ENCODE measurements at places on chromosomes 6 and 20.
A peak's percentile ranks its signal among the peaks of the same experiment; 100 is the strongest.

DNA sequence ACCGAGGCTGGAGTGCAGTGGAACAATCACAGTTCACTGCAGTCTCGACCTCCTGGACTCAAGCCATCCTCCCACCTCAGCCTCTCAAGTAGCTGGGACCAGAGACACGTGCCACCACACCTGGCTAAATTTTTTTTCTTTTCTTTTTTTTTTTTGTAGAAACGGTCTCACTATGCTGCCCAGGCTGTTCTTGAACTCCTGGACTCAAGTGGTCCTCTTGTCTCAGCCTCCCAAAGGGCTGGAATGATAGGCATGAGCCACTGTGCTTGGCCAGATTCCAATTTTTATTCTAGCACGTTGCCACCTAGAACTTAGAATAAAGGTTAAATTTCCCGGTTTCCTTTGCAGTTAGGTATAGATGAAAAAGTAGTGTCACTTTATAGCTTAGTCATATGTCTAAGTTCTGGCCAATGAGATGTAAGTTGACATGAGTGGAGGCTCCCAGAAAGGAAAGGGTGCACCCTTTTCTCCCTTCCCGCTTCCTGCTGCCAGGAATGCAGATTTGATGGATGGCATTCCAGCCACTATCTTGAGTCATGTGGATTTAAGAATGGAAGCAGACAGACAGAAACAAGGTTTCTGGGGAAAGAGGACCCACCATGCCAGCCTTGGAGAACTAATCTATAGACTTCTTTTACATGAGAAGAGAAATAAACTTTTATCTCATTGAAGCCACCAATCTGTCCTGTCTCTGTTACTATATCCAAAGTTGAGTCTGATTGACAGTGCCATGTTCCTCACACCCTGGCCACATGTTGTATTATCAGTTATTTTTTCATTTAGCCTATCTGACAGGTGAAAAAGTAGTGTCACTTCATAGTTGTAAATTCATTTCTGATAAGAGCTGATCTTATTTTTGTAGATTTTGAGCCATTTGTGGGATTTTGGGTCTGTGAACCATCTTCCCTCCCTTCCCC lies 60.6 kb upstream of the NCOA3 start:
- DNase-seq = no peak

- no peak for DNase-seq
Observed at GRCh38 chr20:62002882-62003480, 62.7 kb downstream of the TAF4 start.

DNA sequence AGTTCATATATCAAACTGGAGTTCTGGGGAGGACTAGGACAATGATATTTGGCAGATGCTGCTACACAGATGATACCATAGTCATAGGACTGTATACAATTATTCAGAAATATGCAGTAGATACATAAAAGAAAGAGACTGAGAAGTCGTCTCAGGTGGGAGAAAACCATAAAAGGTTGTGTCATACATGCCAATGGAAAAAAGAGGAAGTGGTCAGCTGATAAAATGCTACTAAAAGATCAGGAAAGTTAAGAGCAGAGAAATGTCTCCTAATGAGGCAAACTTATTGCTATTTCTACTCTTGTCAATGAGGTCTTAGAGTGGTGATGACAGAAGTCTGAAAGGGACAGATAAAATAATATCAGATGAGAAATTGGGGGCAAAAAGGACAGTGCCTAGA lies 407.6 kb downstream of the COL12A1 start:
- DNase-seq = no peak

GRCh38 chr20:47265214-47265613 lies 91.3 kb downstream of the ZMYND8 start:
- no peak for DNase-seq

GRCh38 chr20:63829945-63830835 lies 874 bp downstream of the ZBTB46 start:
- DNase-seq = no peak

DNA sequence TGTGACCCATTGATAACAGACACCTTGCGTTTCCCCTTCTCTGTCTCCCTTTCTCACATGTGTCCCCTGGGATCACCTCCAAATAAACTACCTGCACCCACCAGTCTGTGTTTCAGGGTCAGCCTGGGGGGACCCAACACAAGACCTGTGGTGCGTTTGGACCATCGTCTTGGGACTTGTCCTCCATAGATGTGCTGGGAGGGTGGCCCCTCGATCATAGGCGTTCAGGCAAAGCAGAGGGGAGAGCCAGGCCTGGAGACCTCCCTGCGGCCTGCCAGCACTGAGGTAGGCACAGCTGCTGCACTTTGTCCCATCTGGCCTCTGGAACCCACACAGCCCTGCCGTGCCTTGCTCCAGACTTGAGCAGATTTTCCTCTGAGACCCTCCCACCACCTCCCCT lies 18.1 kb downstream of the CST9 start:
- DNase-seq = no peak

- no peak for DNase-seq
Observed at GRCh38 chr20:63471717-63471980, 806 bp downstream of the KCNQ2 start.

DNA sequence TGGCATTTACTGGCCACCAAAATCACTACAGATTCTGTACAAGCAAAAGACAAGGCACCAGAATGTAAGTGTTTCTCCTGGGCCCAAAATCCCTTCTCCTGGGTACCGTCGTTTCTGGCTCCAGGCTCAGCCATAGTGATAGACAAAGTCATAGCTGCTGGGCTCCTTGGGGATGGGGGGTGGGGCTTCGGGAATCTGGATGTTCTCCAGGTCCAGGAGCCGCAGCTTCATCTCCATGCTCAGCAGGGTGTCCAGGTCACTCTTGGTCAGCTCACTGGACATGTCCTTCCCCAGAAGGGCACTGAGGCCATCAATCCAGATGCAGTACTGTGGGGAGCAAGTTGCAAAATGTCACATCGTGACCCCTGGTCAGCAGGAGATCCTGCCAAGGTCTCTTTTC lies 39.2 kb downstream of the ELMO2 start:
- DNase-seq = no peak

DNA sequence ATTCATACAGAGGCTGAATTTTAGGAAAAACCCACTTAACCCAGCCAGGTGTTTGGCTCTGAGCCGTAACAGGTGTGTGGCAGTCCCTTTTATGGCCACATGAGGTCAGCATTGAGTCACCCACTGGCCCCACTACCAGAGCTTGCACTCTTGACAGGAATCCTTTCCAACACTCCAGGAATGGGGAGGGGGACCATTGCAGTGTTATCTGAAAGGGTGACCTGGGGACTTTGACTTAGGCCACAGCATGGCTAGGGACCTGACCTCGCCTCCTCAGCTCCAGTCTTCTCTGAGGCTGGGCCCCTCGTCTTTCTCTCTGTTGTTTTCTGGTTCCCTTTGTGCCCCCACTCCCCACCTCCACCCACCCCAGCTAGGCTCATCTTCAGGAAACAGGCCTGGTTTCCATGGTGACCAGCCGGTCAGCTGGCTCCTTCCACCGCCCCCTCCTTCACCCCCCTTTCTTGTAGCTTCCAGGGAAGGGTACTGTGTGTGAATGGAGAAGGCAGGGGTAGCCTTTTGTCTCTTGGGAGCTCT lies 2.1 kb upstream of the TMEM151B start:
- DNase-seq = no peak

GRCh38 chr6:136039185-136039584 lies 187.7 kb downstream of the PDE7B start:
- no peak for DNase-seq

GRCh38 chr6:36337814-36338213 lies 1.1 kb upstream of the BNIP5 start:
- DNase-seq = no peak

- DNase-seq = no peak
Observed at GRCh38 chr6:130412556-130413290, 46.9 kb downstream of the TMEM200A start.

- no peak for DNase-seq
Observed at GRCh38 chr6:11021003-11021402, 23.1 kb downstream of the ELOVL2 start.

DNA sequence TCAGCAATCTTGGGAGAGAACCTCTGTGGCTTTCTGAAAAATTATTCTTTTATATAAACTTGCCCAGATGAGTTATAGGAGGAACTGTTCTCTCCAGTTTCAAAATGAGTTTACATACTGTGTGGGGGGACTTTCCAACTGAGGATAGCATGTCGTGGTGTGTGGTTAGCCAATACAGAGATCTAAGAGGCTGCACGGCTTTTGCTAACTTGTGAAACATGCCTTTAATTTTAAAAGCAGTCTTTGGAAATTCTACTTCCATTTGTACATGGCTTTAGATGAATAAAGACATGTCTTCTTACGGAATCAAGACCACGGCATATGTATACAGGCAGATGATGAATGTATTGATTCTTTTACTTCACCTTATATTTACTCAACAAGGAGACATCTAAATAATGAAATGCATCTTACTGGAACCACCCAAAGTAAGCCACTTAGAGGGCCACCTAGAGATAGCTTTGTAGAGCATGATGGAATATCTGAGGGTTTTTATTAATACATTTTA lies 39.8 kb downstream of the HIVEP1 start:
- DNase-seq = peak; percentile 20

DNA sequence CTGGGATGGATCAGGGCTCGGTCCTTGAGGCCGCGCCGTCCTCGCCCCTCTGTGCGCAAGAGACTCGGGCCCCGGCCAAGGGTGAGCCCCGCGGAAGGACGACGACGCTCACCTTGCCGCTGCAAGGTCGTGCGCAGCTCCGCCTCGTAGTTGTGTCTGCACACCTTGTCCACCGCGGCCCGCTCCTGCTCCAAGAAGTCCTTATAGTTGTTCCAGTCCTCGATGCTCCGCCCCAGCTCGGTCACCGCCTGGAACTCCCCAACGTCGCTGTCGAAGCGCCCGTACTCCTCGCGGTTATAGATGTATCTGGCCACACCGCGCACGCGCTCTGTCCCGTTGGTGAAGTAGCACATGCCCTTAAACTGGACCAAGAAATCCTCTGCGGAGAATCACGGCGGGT lies 1.8 kb downstream of the HLA-DQB2 start:
- no peak for DNase-seq

DNA sequence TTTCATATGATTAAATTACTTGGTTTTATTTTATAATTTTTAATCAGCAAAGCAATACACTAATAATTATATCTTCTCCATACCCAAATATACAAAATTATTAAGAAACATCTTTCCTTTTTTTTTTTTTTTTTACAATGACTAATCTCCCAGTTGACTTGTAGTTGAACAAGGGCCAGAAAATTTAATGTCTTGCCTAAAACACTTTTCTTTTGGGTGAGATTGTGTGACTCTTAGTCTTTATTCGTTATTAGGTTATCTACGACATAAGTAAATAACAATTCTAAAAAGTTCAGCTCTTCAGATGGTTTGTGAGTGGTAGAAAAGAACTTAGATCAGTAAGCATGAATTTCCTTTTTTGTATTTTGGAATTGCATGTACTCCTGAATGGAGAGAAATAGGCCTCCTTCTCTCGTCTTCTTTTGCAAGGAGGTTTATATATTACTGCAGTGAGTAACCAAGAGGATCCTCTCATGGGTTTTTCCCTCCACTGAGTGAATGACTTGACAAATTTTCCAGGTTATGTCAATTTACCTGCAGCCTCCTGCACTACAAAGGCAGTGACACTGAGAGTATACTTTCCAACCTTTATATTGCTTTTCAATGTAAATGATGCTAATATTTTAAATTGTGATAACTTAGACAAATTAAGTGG lies 364.5 kb upstream of the CITED2 start:
- DNase-seq = no peak

DNA sequence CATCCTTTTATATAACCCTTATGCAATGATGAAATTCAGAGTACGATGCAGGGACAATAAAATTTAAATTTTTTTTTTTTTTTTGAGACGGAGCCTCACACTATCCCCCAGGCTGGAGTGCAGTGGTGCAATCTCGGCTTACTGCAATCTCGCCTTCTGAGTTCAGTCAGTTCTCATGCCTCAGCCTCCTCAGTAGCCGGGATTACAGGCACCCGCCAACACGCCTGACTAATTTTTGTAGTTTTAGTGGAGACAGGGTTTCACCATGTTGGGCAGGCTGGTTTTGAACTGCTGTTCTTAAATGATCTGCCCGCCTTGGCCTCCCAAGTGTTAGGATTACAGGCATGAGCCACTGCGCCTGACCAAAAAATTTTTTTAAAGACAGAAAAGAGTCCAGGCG lies 15.2 kb downstream of the MTO1 start:
- DNase-seq = no peak

DNA sequence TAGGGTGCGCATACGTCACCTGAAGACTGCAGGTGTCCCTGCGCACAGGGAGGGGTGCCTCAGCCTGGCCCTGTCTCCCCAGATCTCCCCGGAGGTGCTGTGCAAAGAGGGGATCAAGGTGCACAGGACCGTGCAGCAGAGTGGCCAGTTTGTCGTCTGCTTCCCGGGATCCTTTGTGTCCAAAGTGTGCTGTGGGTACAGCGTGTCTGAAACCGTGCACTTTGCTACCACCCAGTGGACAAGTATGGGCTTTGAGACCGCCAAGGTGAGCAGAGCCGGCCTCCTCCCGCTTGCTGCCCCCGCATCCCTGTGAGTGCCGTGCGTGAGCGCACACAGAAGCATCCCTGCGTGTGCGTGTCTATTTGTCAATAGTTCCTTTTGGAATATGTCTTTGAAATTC lies 150.7 kb downstream of the DTNBP1 start:
- no peak for DNase-seq

DNA sequence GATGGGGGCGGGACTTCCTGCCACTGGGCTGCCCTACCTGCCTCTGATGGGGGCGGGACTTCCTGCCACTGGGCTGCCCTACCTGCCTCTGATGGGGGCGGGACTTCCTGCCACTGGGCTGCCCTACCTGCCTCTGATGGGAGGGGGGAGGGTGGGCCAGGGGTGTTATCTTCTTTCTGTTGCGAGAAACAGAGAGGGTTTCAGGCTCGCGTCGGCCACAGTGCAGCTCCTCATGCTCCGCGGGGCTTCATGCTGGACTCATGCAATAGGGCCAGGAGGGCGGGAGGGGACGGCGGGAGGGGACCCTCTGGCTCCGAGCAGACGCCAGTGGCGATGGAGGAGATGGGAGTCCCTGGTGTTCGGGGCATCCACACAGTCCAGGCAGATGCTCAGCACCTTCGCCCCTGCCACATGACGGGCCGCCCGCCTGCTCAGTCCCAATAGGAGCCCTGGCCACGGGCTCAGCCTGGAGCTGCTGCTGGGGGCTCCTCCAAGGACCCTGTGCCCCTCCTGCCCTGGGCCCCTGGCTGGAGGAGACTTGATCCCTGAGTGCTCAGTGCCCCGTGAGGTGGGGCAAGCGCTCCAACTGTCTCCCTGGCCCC lies 48.8 kb upstream of the CHRNA4 start:
- DNase-seq = no peak

DNA sequence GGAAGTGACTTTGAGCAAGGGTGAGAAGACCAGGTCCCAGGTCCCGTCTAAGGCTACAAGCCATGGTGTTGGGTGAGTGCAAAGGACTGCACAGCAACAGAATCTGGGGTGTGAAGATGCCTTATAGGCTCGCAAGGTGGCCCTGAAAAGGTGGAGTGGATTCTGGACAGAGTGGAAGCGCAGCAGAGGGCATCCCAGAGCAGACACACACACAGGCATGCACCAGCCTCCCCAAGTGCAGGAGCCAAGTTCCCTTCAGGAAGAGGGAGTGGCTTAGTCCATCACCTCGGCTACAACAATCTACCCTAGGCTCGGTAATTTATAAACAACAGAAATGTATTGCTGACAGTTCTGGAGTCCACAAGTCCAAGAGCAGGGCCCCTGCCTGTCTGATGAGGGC lies 180.1 kb upstream of the PDE10A start:
- DNase-seq = no peak

Measured in activated T-helper 9 cell treated with anti-CD3 and anti-CD28 coated beads, Interleukin-2, amount 50 U/mL, for 16 hours (primary cell).